Esophagus muscularis mucosa (tissue), 4 donors: ENCODE measurements at places on chromosomes 3 and 15. TPM values are rescaled to one million over a fixed set of nuclear protein-coding genes. Genes with fewer than 3 reads are reported as not detected.

GRCh38 chr3:138879541-138880380 is 45.0 kb upstream of the PIK3CB start:
- H3K36me3 ChIP-seq, result no peaks in the 10 kb centered on the region
- H3K27me3 ChIP-seq, result no peaks in the 10 kb centered on the region
- H3K27ac ChIP-seq, result no peak overlapping the region
- DNase-seq, result no peak

DNA sequence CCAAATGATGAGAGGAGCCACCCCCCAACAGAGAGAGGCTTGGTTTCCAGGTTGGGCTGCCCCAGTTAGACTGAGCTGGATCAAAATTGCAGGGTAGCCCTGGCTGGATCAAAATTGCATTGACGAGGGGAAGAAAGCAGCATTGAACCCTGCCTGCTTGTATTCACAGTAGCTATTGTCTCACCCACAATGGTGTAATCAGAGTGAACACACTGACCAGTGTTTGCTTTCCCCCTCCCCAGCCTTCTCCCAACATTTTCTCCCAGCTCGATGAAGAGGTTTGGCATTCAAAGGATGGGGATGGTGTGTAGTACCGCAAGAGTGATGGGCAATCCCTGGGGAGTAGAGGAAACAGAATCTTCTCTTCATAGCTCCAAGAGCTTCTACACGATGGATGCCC is 223.8 kb downstream of the ADAMTS9 start:
- no peaks in the 10 kb centered on the region for H3K27me3 ChIP-seq
- no peaks in the 10 kb centered on the region for H3K36me3 ChIP-seq
- DNase-seq, result no peak
- H3K27ac ChIP-seq, result no peak overlapping the region

- no peaks in the 10 kb centered on the region for H3K4me1 ChIP-seq
- H3K27me3 ChIP-seq, result no peaks in the 10 kb centered on the region
- no peaks in the 10 kb centered on the region for H3K36me3 ChIP-seq
- no peak overlapping the region for H3K27ac ChIP-seq
- H3K4me3 ChIP-seq, result no peak overlapping the region
Observed at GRCh38 chr3:126187920-126188319, 7.5 kb upstream of the ALDH1L1 start.

- H3K27ac ChIP-seq, result no peak overlapping the region
- H3K27me3 ChIP-seq, result no peaks in the 10 kb centered on the region
- peaks cover 24% of the 10 kb centered on the region for H3K4me1 ChIP-seq
Observed at GRCh38 chr3:69144631-69145245, 22.3 kb upstream of the LMOD3 start.

The CPLX3 gene
- 0.33 TPM for total RNA-seq

The LARP6 gene
- total RNA-seq, result 34.5 TPM
